Left renal cortex interstitium (tissue), 4 donors: ENCODE measurements at places on chromosomes 4 and X. TPM values are rescaled to one million over a fixed set of nuclear protein-coding genes. Genes with fewer than 3 reads are reported as not detected.

Gene MAGEC1
- not detected for polyA plus RNA-seq

Gene F9
- not detected for polyA plus RNA-seq

Gene ADH4
- 1.3 TPM for polyA plus RNA-seq

Gene CRMP1
- polyA plus RNA-seq: 49.8 TPM

Gene PRRG3
- 5.8 TPM for polyA plus RNA-seq

Gene MAGEB17
- polyA plus RNA-seq: not detected

Gene MND1
- polyA plus RNA-seq: 16.5 TPM

Gene RHOH
- polyA plus RNA-seq: 0.61 TPM

Gene ANAPC4
- polyA plus RNA-seq: 63.5 TPM

Gene MAP3K15
- 4.5 TPM for polyA plus RNA-seq

Gene BEX1
- polyA plus RNA-seq: 77.6 TPM

Gene FAM9C
- 0.69 TPM for polyA plus RNA-seq

Gene ARSJ
- polyA plus RNA-seq: 17.1 TPM

Gene FREM3
- polyA plus RNA-seq: 0.09 TPM

Gene RAB39B
- 2.9 TPM for polyA plus RNA-seq

Gene GASK1B
- 43.1 TPM for polyA plus RNA-seq

Gene SMIM31
- polyA plus RNA-seq: 0.16 TPM

Gene NIPAL1
- polyA plus RNA-seq: 8.8 TPM

Gene RBMXL3
- polyA plus RNA-seq: not detected

Gene CXCL11
- polyA plus RNA-seq: 0.38 TPM

Gene TMPRSS11D
- not detected for polyA plus RNA-seq

Gene HMGB3
- polyA plus RNA-seq: 130 TPM

Gene MAGEE2
- polyA plus RNA-seq: 0.56 TPM

Gene LAMTOR3
- 104 TPM for polyA plus RNA-seq

Gene SORCS2
- 3.7 TPM for polyA plus RNA-seq

Gene PFKFB1
- polyA plus RNA-seq: 0.43 TPM

Gene USP17L13
- polyA plus RNA-seq: not detected

Gene SSX1
- not detected for polyA plus RNA-seq

Gene GUCY1A1
- polyA plus RNA-seq: 69.9 TPM

Gene TASL
- polyA plus RNA-seq: 0.72 TPM

Gene ASB9
- 12.0 TPM for polyA plus RNA-seq
